NCI-H748 treated with DMSO at 0.1 percent for 48 hours (cell line): ENCODE measurements at places on chromosomes 12 and 14.

GRCh38 chr12:21111732-21112131 is 19.3 kb upstream of the SLCO1B1 start:
- DNase-seq: no peak

DNA sequence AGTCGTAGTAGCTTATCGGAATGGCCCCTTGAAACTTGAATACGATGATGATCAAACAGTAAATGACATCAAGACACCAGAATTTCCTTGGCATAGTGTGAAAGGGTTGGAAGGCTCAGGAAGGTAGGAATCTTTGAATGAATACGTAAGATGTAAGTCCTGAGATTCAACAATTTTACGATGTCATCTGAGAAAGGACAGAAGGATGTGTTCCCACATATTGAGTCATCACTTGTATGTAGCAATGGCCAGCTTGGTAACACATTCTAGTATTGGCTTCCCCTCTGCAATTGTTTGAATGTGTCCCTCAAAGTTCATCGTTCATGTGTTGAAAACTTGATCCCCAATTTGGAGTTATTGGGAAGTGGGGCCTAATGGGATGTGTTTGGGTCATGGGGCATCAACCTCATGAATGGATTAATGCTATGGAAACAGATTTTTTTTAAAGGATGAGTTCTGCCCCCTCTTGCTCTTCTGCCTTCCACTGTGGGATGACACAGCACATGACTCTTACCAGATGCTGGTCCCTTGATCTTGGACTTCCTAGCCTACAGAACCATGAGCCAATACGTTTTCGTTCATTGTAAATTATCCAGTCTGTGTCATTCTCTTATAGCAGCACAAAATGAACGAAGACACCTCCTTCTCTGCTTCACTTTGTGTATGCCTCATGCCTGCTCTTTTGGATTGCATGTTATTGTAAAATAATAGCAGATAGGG is 284.6 kb downstream of the BCAT1 start:
- no peak for DNase-seq

DNA sequence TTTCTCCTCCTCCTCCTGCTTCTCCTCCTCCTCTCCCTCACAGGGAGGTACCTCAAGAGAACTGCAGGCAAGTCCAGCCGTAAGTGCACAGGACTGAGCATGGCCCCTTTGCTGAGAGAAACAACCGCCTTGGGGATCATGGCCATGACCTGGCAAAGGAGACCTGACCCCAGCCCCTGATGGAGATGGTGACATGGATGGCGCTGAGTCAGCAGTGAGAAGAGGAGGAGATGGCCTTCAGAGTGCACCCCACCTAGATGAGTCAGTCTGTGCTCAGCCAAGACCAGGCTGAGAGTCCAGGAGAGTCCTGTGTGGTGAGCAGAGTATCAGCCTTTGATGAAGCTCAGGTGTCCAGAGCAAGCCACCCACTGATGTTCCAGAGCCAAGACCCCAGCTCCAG is 36.4 kb downstream of the MEG3 start:
- DNase-seq: no peak

GRCh38 chr12:104083769-104084475 is 19.6 kb downstream of the HCFC2 start:
- DNase-seq: no peak

- DNase-seq: no peak
These were observed 44.8 kb upstream of the NR2C1 start for GRCh38 chr12:95118138-95118787.

DNA sequence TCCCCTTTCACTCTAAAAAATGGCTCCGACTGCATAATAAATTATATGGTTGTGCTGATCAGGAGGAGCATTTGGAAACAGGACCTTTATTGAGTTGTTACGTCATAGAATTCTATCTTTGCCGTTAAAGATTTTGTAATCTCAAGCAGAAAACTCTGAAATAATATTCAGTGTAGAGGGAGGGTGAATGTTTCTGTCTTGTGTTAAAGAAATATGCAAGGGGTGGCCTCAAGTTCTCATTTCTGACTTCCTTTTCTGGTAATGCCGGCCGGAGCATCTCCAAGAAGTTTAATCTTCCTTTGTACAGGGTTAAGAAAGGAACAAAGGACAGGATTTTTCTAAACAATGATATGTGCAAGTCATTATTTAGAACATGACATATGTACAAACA is 165.1 kb downstream of the SLC38A4 start:
- no peak for DNase-seq
